ENCODE measurements at places on chromosomes 1 and 21. TPM values are rescaled to one million over a fixed set of nuclear protein-coding genes. Genes with fewer than 3 reads are reported as not detected.

DNA sequence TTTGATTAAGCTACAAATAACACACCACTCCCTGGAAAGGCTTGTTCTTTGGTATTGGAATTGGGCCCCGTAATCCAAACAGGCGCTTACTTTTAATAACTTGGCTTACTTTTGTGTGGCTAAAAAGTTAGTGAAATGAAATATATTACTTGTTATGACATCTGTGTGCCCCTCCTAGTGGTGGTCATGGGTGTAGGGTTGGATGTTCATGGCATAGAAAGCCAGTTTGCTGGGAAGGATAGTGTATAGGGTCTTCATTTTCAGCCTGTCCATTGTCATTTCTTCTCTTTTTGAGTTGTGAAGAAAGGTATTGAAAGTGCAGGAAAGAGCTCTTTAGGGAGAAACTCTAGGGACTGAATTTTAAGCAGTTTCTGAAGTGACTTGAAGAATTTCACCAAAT is 5.9 kb downstream of the CDC14A start:
- DNase-seq = no peak

- no peak for DNase-seq
These were observed 15.1 kb upstream of the DMBX1 start for GRCh38 chr1:46474570-46474969.

Gene F11R
- 11.6 TPM for total RNA-seq

Gene LAD1
- 0.10 TPM for total RNA-seq

Gene TBX19
- total RNA-seq = 4.7 TPM

All from activated B cell treated with CpG ODN at 0.5 μM for 24 hours (primary cell).